ENCODE measurements at places on chromosomes 7 and 10.

DNA sequence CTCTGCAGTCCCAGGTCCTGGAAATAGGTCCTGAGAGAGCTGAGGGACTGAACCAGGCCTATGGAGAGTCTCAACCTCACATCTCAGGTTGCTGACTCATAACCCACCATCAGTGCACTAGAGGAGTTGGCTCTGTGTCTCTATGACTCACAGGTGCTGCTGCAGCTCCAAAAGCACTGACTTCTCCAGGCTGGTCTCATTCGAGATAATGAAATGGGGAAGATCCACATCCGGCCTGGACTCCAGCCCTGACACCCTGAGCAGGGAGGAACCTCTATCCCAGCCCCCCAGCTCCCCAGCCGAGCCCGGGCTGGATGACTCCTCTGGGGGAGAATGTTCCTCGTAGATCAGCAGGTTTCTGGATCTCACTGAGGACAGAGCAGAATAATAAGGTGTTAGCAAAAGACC lies 35.5 kb upstream of the DGKI start:
- DNase-seq = no peak

GRCh38 chr7:85693326-85693725 lies 506.5 kb upstream of the SEMA3D start:
- no peak for DNase-seq

DNA sequence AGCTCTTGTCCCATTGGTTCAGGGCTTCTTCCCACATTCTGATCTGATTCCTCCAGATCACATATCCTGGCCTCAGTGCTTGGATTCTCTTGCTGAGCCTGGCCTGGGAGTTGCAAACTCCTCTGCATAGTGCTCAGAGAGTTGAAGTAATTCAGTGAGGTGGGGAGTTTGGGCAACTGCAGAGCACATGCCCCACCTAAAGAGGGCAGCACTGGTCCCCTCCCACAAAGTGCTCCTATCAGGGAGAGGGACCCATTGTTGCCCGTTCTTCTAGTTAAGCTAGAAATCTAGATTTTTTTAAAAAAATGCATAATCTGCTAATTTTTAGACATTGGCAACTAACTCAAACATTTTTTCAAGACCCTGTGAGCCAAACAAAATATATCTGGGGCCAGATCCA lies 45.1 kb downstream of the CHN2 start:
- peak; percentile 69 for DNase-seq

- DNase-seq = no peak
These were observed 518 bp upstream of the COMMD3 start for GRCh38 chr10:22315455-22316285.

- DNase-seq = no peak
These were observed 103.9 kb upstream of the THSD7A start for GRCh38 chr7:11935905-11936304.

DNA sequence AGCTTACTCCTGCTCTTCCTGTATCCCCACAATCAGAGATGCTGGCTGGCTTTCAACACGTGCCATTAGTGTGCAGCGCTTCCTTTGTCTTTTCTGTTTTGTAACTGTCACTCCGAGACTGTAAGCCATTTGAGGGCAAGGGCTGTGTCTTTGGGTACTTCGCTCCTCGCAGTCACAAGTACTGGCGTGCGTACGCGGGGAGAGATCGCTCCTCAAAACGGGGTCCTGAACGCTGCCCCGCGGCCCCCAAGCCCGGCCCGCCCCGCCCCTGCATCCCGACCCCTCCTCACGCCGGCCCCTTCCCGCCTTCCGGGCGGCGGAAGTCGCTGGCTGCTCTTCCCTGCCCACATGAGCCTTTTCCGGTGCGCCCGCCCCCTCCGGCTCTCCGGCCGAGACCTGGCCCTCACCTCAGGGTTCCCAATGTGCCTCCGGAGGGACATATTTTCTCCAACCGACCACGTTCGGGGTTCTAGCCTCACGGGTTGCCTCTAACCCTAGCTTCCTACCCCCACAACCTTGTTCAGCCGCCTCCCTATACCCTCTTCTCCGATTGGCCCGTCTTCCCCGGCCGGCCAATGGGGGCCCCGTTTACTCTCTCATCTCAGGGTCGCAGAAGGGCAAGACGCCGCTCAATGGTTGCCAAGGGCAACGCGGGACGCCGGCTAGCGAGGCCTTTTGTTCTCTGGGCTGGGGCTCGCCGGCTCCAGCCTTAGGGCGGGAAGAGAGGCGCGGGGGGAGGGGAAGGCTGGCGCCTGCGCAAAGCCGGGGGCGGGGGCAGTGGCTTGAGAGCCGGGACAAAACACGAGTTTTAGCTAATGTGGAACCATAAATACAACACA lies at the start of gene CEP41:
TSS of gene CEP41 (minus strand) at position 490 of the 839 bp plus-strand sequence. CDS start at position 440, 50 bp downstream.
- DNase-seq = peak; percentile 97

DNA sequence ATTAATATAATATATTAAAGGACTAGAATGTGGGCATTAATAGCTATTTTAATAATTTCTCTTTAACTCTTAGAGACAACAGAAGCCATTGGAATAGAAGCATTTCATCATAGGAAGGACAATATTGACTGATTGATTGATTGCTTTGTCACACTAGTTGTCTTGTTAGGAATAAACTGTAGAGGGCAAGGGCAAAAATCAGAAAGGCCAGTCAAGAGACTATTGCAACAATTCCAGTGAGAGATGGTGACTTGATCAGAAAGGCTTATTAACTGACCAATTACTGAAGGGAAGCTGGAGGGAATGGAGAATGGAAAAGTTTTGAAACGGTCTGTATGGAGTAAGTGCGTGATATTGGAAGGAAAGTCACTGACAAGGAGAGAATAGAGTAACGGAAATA lies 87.3 kb downstream of the RUNDC3B start:
- DNase-seq = no peak

DNA sequence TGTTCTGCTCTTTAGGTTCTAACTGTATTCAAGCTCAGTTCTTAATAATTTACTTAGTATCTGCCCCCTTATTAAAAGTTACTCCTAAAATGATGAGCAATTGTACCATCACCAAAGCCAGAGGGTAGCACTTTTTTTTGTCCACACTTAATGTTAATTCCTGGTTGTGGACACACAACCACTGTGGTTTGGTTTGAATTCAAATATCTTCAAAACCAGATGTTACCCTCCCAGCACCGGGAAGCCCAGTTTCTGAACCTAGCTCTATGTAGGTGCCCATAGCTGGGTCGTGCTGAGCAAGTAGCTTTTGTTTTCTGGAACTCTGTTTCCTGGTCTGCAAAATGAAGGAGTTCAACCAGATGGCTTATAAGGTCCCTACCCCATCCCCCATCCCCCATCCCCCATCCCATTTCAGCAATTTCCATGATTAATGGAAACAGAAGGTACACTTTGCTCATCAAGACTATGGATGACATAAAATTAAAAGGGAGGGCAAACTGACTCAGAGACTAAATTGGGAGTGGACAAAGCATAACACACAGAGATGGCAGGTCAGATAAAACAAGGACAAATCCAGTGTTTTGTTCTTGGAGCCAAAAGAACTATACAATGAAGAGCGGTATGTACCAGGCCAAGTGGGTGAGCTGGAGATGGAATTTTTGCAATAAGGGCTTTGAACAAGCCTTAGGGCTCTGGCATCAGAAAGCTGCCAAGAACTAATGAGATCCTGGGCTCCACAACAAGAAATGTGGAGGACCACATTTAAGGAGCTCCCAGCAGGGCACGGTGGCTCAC lies 56.7 kb downstream of the DLG5 start:
- DNase-seq = no peak

DNA sequence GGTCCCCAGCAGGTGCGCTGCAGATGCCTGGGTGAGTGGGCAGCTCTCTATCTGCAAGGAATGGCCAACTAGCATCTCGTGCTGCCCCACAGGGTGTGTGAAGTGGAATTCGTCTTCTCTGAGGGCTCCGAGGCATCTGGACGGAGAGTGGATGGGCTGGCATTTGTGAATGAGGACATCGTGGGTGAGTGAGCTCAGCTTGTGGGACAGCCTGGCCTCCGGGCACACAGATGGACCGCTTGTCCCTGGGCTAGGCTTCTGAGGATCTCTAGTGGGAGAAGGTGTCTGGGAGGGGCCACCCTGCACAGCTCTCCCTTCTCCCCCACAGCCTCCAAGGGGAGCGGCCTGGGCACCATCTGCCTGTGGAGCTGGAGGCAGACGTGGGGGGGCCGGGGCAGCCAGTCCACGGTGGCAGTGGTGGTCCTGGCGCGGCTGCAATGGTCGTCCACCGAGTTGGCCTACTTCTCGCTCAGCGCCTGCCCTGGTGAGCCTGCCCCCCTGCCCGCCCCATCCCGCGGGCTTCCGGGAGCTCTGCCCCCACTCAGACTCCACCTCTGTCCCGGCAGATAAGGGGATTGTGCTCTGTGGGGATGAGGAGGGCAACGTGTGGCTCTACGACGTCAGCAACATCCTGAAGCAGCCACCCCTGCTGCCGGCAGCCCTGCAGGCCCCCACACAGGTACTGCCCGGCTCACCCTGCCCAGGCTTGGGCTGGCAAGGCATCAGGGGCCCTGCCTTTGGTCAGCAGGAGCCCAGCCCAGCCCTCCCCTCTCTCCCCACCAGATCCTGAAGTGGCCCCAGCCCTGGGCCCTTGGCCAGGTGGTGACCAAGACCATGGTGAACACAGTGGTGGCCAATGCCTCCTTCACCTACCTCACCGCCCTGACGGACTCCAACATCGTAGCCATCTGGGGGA lies 6.3 kb downstream of the POLR2J start:
- DNase-seq = no peak

DNA sequence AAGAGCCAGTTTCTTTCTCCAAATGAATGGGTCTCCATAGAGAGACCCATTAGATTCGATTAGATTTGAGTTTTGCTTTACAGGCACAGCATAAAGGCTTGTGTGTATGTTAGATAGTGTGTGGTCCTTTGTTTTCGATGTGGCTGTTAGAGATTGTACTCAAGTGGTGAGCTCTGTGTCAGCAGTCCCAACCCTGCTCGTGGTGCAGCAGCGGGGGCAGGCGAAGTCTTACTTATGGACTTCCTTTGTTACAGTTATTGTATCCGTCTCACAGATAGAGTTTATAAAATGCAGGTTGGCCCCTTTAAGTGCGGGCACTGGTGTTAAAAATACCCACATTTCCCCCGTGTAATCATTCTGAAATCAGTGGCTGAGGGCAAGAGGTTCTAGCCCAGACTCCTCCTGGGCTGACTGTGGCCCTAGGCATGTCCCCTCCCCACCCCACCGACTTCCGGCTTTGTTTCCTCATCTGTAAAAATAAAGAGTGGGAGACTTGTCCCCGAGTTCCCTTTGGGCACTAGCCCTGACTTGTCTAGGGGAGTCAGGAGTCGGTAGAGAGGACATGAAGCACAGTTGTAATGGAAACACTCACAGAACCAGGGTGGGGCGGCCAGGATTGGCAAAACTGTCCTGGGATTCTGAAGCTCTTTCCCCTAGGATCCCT lies 28.6 kb downstream of the MTURN start:
- DNase-seq = no peak

Data from Peyer's patch (tissue), 4 donors.